Dermis microvascular lymphatic vessel endothelial cell (primary cell): ENCODE measurements at places on chromosomes 16 and 17. TPM values are rescaled to one million over a fixed set of nuclear protein-coding genes. Genes with fewer than 3 reads are reported as not detected.

KRT36 gene
- 0.38 TPM in 1 of 2 replicates, not detected in the other for total RNA-seq

RNF222 gene
- under 0.01 TPM in 1 of 2 replicates, not detected in the other for total RNA-seq

RASD1 gene
- 5.4 and 9.0 TPM in 2 replicates for total RNA-seq

OR1A1 gene
- not detected in 2 replicates for total RNA-seq

DNA sequence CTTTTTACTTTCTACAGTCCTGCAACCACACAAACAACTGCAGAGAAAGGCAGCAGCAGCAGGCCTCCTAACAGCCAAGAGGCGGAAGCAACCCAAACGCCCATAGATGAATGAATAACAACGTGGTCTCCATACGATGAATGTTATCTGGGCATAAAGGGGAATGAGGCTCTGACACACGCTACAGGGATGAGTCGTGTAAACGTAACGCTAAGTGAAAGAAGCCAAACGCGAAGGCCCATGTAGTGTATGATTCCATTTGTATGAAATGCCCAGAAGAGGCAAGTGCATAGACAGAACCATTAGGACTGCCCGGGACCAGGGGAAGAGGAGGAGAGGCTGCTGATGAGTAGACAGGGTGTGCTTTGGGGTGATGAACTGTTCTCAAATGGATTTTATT lies 94.8 kb upstream of the DNAH17 start:
- no peak for DNase-seq

GRCh38 chr16:31376705-31377104 lies 16.4 kb upstream of the ITGAD start:
- DNase-seq = no peak
